ENCODE measurements at places on chromosomes 13 and 19.

DNA sequence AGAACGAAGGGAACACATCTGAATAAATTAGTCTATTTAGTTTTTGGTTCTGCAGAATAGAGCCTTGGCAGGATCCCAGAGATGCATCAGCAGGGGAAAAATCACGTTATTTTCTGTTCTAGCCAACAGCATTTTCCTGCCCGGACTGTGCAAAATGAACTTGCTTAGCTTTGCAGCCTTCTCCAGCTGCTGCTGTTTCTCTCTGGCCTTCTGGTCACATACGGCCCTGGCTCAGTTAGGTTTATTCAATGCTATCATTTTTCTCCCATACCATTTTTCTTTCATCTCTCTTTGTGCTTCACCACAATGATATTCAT, 110.4 kb upstream of the KL start:
- DNase-seq = no peak

DNA sequence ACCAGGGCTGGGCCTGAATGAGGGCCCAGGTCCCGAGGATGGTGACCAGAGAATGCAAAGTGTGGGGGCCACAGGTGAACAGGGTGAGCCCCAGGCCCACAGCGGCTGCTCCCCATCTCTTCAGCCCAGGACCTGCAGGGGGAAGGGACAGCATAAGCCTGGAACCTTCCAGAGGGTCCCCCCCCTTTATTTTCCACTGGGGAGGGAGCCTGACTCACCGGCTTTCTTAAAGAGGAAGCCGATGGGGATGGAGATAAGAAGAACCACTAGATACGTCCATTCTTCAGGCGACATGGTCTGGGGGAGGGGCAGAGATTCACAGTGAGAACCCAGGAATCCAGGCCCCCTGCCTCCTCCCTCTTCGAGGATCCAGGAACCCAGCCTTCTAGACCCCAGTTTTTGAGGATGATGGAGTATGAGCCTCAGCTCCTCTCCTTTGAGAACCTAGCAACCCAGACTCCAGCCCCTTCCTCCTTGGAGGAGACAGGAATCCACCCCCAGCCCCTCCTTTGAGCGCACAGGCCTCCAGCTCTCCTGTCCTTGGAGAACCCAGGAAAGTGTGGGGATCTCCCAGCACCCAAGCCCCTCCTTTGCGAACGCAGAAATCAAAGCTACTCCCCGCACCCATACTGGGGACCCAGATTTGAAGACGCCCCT, 1.0 kb downstream of the MBOAT7 start:
- DNase-seq = peak; percentile 76

GRCh38 chr19:7808108-7808507, 21.9 kb upstream of the EVI5L start:
- DNase-seq = no peak

DNA sequence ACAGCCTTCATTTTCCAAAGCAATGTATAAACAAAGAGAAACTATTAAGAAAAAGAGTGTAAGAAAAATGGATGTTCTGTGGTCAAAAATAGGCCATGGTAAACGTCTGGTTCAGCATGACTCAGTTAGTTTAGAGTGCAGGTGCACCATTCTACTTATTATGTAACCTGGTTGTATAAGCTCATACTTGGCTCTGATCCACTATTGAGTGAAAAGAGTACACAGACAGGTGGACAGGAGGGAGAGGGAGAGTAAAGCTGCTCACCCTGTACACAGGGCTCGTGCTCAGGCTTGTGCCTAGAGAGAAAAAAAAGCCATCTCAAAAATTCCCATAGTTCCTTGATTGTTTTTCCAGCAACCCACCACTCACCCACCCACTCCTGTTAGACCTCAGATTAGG, 85.8 kb upstream of the ZNF91 start:
- no peak for DNase-seq

DNA sequence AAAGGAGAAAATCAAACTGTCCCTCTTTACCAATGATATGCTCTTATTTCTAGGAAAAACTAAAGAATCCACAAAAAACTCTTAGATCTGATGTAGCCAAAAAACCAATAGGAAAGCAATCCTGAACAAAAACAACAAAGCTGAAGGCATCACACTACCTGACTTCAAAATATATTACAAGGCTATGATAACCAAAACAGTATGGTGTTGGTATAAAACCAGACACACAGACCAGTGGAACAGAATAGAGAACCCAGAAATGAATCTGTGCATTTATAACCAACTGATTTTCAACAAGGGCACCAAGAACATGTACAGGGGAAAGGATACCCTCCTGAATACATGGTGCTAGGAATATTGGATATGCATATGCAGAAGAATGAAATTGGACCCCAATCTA, 9.7 kb upstream of the ZNF546 start:
- no peak for DNase-seq

DNA sequence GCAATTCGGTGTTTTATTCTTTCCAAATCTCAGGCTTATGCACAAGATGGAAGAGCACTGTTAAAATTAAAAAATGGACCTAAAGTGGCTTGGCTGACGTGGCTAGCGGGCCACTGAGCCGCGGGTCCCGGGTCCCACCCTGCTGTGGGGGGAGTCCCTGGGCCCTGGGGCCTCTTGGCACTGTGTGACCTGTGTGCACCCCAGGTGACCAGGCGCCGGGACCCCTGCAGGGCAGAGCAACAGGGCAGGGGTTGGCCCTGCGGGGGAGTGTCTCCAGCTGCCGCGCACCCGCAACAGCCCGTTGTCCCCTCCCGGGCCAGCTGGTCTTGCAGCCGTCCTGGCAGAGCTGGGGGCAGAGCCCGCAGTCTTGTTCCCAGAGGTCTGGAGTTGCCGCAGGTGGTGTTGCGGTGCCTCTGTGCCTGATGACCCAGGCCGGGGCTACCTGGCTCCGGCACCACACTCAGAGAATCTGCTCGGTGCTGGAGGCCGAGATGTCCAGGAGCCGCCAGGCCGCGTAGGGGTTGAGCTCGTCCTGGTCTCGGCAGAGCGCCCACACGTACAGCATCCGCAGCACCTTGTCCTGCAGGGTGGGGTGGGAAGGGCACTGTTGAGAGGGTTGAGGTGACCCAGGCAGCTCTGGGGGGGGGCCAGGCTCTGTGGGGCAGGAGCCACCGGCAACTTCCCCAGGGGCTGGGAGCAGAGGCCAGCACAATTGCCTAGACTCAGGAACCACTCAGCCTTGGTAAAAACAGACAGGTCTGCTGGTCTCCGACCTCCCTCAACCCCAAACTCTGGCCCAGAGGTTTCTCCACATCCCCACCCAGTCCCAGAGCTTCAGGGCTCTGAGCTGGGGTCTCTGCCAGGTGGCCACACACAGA, 1.0 kb upstream of the CTXN1 start:
- no peak for DNase-seq

GRCh38 chr13:109166804-109167203, 537.4 kb downstream of the MYO16 start:
- DNase-seq = peak; percentile 73

All from fibroblast of skin of right biceps (primary cell).